ENCODE measurements at places on chromosomes 5 and 9.

- peak; percentile 50 for DNase-seq
Observed at GRCh38 chr5:179284751-179285631, 60.3 kb downstream of the ADAMTS2 start.

- DNase-seq, result no peak
Observed at GRCh38 chr5:5014586-5015235, 125.4 kb upstream of the ADAMTS16 start.

DNA sequence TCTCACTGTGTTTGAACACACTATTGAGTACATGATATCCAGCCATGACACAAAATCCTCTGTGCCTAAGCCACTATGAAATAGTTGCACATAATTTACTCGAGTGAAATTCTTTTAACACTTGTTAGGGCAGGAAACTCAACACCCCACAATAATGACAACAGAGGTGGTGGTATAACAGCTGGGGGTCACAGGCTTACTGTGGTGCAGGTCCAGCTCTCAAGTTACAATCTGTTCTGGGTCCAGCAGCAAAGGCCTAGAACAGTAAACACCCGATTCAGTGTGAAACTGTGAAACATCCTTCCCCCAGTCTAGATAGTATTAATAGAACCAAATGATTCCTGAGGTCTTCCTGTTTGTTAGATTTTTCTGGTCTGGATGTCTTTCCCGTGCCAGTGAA, 102.9 kb upstream of the APC start:
- no peak for DNase-seq

GRCh38 chr9:3578786-3579185, 53.0 kb upstream of the RFX3 start:
- no peak for DNase-seq

- no peak for DNase-seq
Observed at GRCh38 chr9:29691758-29692407, 2118.6 kb upstream of the C9orf72 start.

Measured in RWPE2 (cell line).